ENCODE measurements at places on chromosomes 6 and 20.
A peak's percentile ranks its signal among the peaks of the same experiment; 100 is the strongest.

DNA sequence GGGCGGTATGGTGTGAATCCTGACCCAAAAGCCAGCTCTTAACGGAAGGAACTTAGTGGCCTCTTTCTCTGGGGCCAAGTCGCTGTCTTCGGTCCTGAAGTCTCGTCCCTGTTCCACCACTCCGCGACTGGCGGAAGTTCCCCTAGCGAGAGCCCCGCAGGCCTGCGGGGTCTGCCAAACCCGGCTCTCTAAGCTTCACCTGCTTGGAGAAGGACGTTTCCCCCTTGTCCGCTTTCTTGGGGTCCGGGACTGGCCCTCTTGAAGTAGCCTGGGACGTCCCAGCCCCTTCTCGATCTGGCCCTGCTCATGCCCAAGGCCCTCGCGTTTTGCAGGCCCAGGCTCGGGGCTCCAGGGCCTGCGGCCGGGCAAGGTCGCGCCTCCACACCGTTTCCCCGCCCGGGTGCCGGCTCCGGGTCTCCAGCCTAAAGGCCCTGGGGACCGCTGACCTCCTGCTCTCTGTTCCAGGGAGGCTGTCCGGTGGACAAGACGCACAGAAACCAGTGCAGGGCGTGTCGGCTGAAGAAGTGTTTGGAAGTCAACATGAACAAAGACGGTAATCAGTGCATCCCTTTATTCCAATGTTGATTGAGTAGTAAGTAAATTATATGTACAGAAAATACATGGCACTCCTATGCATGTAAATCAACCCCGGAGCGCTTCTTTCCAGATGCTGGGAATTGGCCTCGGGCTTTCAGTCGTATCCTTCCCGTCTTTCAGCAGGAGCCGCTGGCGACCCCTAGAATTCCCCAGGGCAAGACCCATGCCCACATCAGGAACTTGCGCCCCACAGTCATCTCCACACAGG is 8.8 kb downstream of the NR2E1 start:
- DNase-seq, result no peak

DNA sequence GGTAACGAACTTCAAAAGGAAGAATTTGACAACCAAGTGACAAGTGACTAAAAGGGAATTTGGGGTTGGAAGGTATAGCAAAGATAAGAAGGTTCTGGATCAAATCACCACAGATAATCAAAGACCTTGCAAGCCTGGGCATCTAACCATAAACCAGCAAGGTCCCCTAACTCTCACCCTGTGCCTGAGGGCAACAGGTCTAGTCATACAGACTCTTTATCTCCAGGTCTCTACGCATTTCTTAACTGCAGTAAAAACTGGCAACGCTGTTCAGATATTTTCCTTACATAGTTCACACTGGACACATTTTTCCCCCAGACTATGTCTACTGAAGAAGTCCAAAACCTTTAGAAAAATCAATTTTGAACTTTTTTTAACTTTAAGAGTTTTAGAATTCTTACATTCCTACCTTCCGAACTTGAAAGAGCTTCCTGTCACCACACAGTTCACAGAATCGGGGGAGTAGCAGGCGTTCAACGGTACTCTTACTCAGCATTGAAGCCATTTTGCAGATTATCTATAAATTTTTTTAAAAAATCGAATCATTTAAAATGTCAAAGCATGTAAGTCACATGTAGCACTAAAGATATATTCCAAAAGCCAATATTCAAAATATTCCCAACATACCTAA is 23.0 kb upstream of the ANKRD60 start:
- no peak for DNase-seq

DNA sequence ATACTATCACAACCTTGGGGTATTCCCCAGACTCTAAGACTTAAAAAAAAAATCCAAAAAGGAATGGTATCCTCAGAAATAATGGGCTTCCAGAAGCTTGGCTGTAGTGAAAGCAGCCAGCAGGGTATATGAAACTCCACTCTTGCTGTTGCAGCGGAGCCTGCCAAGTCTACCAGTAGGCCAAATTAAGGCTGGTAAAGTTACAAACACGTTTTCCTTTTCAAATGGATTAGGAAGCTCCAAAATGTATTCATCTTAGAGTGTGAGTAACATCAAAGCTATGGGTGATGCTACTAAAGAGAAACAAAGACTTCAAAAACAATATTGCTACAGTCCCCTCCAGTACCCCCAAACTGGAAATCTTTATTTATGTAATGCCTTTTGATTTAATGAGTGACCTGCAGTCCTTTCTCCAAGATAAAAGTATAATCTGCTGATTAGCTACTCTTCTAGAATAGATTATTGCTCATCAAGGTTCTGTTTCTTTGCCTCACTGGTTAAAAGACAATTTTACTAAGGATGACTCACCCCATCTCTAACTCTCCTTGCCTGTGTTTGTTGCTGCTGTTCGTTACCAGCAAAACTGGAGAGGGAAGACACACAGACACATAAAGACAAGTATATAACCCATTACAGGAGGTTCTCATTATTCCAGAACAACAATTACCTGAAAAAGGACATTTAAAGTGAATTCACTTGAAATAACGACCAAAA is 84.9 kb downstream of the BTBD9 start:
- no peak for DNase-seq

DNA sequence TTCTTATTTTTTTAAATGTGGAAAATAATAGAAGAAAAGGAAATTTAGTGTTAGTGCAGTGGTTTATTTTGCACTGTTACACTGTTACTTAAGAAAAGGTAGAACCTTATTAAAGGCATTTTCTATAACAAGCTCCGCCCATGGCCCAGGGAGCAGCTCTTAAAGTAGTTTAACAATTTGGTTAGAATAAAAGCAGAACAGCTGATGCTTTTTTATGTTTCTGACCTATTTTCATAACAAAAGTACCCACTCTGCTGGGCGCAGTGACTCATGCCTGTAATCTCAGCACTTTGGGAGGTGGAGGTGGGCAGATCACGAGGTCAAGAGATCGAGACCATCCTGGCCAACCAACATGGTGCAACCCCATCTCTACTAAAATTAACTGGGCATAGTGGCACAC is 32.6 kb downstream of the DSTN start:
- no peak for DNase-seq

GRCh38 chr6:5746759-5747130 is 260.0 kb downstream of the NRN1 start:
- no peak for DNase-seq

DNA sequence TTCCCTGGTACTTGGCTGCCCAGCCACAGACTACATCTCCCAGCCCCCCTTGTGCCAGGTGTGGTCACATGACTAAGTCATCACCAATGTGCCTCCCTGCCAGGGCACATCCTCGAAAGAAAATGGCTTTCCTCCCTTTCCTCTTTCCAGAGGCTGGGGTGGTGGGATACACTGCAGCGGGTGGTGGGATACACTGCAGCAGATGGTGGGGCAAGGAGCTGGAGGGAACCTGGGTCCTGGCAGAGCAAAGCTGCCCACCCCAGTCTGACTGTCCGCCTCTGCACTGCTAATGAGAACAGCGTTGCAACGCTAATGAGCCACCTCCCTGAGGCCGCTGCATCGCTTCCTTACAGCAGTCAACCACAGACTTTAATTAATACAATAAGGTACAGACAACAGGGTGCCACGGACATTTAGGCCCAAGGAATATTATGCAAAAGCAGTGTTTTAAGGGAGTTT is 125.3 kb downstream of the PREX1 start:
- DNase-seq, result no peak

DNA sequence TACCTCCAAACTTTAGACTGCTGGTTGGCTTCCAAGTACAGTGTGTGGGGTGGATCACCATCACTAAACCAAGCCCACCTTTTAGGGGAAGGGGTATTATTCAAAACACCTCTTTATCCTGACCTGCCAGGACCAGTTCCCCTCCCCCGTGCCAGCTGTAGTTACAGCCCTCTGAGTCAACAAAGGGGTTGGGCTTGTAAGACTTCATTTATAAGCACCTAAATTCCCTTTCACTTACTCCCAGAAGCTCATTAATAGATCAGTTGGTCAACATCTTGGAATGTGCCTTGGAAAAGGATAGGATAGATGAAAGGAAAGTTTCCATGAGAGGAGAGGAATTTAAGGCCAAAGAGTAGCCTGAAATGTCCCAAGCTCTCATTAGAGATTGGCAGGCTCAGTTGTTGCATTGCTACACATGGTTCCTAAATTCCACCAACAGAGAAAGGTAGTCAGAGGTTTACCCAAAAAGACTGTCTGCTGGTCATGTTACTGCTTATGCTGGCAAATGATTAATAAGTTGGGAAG is 59.2 kb downstream of the TNFAIP3 start:
- no peak for DNase-seq

GRCh38 chr20:16007164-16007563 is 566.1 kb downstream of the KIF16B start:
- no peak for DNase-seq

DNA sequence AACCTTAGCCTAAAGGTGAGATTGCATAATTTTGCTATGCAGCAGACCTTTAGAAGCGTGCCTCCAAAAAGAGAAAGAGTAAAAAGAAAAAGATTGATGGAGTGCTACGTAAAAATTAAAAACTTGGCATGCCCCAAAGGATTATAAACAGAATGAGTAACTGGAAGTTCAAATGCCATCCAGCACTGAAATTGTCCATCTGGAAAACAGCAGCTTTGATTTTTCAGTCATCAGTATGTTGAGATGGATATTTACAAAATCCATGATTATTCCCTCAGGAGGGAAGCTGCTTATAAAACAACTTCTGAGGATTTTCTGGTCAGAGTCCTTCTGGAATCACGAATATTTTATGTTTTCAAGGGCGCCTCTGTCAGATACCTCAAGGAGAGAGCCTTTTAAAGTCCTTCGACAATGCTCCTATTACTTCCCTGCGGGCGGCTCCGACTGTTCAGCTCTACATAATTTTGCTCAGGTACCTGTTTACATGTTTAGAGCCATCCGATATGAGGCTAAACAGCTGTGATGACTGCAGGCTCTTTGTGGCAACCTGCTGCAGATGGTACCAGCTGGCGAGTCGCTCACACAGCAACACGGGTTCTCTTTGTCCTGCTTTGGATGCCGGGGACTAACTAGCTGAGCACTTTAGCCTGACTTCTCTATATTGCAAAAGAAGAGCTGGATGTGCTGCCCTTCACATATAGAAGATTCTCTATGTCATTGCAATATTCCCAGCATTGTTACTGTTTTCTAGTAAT is 83.3 kb downstream of the RCAN2 start:
- peak; percentile 51 for DNase-seq

- DNase-seq, result peak; percentile 45
These were observed 14.6 kb upstream of the CFAP206 start for GRCh38 chr6:87393026-87393622.

DNA sequence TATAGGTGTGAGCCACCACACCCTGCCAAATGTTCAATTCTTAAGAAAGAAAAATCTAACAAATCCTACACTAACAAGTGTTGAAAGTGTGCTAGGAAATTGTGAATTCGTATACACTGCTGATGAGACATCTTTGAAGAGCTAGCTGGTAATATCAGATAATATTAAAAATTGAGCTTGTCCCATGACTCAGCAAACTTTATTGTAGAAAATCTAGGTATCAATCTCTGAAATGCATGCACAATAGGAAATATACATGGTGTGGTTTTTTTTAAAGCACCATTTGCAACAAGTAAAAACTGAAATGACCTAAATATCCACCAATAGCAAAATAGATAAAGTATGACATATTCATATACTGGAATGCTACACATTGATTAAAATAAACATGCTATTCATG is 110.1 kb upstream of the NXT1 start:
- DNase-seq, result no peak

DNA sequence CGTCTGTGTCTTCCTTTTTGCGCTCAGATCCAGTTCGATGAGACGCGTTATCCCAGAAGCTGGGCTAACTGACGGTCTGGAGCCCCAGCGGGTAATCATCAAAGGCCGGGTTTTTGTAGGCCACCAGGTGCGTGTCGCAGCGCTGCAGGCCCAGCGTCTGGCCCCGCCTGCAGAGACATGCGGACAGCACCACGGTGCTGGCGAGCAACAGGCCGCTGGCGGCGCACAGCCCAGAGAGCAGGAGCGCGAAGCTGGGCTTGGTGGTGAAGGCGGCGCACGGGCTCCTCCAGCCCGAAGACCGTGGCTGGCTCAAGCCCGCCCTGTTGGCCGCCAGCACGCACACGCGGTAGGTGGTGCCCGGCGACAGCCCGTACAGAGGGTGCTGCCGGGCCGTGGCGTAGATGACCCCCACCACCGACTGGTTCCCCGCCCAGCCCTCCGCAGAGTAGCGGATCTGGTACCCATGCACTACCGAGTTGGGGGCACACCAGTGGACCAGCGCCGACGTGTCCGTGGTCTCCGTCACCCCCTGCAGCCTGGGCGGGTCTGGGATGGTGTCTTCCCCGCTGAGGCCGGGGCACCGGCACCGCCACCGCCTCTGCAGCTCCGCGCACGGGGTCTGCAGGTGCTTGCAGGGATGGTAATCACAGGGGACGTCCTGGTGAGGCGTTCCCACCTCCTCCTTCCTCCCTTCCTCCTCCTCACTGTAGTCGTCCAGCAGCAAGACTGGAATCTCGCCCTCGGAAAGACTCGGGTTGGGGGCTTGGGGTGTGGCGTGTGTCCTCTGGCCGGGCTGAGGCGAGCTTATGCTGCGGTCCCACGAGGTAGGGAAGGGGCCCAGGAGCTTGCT is 12.7 kb downstream of the LRRN4 start:
- DNase-seq, result no peak

DNA sequence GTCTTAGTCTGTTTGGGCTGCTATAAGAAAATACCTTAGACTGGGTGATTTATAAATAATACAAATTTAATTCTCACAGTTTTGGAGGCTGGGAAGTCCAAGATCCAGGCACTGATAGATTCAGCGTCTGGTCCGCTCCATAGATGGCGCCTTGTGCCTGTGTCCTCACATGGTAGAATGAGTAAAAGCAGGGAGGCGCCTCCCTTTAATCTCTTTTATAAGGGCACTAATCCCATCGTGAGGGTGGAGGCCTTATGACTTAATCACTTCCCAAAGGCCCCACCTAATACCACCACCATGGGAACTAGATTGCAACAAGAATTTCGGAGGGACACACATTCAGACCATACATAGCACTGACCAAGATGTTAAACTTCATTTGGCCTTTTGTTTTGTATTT is 91.2 kb upstream of the TMEM181 start:
- no peak for DNase-seq

DNA sequence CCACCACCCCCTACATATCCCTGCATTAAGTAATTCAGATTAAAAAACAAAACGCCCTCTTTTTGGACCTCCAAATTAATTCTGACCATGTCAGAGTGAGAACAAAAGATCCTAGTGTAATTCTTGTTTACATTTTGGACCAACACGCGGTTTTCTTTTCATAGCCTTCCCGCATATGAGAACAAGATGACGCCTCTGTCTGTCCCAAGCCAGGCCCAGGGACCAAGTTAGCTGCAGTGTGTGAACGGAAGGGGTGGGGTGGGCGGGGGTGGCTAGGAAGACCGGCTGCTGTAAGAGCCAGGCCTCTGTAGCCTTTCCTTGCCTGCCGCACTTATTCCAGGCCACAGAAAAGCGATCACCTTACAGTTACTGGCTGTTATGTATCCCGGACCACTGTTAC is 68.0 kb downstream of the PLCG1 start:
- DNase-seq, result no peak

- DNase-seq, result no peak
These were observed 20.5 kb upstream of the TMEM181 start for GRCh38 chr6:158539413-158539812.

GRCh38 chr6:135555550-135555949 is 58.0 kb upstream of the AHI1 start:
- DNase-seq, result no peak

Measured in NCI-H524 treated with DMSO at 0.1 percent for 48 hours (cell line).